Stimulated activated CD4-positive, alpha-beta T cell treated with anti-CD3 and anti-CD28 coated beads, Interleukin-1b, Interleukin-23, amount 100 ng/mL, for 1 hour (primary cell): ENCODE measurements at places on chromosomes 13 and 19.

GRCh38 chr19:40216777-40217026 lies 1.5 kb downstream of the TTC9B start:
- DNase-seq, result no peak

GRCh38 chr19:23561341-23561740 lies 125.7 kb downstream of the ZNF675 start:
- no peak for DNase-seq

GRCh38 chr19:12664406-12665280 lies 1.9 kb downstream of the MAN2B1 start:
- no peak for DNase-seq

GRCh38 chr13:106657104-106657503 lies 89.2 kb upstream of the ARGLU1 start:
- no peak for DNase-seq

DNA sequence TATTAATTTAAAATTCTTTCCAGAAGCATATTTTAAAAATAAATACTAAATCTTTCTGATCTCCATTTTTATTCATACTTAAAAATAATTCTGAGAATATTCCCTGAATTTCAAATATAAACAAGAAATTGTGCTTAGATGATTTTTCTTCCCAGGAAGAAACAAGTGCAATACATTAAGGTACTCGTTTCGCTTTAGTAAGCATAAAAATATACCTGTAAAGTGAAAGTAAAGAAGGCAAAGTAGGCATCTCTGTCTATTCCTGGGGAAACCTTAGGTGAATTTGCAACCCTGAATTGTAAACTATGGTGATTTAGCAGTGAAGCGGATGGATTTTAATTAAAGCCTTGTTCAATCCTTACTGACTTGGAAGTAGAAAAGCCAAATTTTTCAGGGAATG lies 354.2 kb downstream of the DIAPH3 start:
- DNase-seq, result no peak

DNA sequence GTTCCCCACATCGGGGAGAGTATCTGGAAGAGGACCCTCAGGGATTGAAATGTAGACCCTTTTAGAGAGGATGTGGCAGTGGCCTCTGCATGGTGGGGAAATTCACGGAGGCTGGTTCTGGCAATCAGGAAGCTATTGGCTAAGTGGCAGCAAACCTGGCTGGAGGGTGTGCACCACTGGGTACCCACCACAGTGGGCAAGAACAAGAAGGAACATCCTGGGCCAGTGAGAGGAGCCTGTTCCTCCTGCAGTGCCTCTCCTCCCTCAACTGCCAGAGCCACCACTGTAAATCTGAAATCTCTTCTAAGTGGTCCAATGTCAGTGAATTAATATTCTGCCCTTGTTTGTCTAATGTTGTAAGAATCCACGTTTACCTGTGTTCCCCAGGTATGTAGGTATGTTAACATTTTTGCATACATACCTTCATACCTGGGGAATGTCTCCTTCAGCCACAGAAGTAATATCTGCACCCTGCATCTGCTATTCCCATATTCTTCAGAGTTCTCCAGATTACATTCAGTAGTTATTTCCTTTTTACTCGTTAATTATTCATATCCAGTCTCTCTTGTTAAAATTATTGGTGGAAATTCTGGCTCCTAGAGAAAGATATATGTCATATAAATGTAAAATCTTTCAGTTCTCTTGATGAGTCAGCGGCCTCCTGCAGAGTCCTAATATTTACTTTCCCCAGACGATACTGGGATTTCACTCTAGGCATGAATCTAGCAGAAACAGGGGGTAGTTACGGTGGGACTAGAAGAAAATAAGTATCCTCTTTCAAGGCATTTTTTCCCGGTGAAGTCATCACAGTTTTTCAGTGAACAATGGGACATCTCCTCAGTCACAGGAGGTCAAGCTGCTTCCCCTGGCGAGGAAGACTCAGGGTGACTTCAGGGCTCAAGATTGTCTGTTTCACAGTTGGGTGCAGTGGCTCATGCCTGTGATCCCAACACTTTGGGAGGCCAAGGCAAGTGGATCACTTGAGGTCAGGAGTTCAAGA lies 148.3 kb downstream of the MYO16 start:
- DNase-seq, result no peak

DNA sequence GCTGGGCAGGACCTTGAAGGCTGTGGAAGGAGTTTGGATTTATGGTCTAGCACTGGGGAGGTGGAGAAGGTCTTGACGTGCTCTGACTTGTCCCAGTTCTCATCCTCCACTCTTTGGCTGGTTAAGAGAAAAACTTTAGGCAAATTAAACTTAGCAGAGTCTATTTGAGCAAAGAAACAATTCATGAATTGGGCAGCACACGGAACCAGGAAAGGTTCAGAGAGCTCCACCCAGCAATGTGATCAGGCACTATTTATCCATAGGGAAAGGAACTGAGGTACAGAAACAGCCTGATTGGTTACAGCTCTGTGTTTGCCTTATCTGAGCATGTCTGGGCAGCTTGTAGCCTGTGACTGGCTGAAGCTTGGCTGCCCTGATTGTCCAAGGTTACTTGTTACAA lies 45.4 kb upstream of the CYP2B6 start:
- no peak for DNase-seq

DNA sequence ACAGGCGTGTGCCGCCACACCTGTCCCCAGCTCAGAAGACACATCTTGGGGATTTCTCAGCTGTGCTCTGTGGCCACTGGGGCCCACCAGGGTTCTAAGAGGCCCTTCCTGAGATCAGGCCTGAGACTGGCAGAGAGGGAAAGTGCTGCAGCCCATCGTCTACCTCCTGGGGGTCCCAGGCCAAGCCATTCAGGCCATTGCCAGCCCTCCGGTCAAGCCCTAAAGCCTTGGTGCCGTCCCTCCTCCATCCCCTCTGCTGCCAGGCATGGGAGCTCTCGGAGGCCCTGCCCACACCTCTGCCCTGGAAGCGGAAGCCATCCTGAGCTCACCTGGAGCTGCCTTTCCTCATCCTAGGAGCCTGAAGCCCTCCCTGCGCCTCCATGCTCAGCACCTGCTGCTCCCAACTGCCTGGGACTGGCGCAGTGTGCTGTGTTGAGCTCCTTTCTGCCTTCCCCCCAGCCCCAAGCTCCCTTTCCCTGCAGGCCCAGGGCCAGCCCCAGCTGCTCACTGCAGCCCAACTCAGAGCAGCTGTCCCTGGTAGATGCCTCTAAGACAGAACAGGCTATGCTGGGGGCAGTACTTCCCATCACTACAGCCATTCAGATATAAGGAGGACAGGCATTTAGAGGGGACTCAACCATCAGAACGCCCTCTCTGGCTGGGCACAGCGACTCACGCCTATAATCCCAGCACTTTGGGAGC lies 2.9 kb downstream of the SLC7A9 start:
- DNase-seq, result no peak

- DNase-seq, result no peak
These were observed 189.2 kb downstream of the ENOX1 start for GRCh38 chr13:43597599-43597945.

DNA sequence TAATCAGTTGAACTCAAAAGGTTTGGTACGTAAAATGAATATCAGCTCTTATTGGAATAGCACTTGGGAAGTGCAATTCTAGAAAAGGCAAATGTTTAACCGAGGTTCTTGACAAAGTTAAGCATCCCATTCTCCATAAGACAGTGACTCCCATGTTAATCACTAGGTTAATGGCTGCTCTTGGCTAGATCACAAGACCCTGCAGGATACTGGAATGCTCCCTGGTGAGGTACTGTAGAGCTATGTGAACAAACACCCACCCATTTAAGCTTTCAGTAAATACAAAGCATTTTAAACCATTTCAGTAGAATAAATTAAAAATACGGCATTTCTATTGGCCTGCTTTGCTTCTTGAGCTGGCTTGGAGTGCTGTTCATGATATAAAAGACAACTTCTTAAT lies 56.5 kb downstream of the TDRD3 start:
- no peak for DNase-seq

DNA sequence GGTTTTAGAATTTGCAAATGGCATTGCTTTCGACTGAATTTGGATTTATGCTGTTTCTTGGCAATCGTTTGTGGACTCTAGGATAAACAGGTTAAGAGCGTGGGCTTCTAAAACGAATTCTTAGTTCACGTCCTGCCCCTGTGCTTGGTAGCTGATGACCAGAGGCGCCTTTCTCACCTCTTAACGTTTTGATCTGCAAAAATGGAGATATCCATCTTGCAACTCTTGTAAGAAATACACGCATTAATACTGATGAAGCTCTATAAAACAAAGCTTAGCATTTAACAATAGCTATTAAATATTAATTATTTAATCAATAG lies 580 bp upstream of the KATNAL1 start:
- no peak for DNase-seq

DNA sequence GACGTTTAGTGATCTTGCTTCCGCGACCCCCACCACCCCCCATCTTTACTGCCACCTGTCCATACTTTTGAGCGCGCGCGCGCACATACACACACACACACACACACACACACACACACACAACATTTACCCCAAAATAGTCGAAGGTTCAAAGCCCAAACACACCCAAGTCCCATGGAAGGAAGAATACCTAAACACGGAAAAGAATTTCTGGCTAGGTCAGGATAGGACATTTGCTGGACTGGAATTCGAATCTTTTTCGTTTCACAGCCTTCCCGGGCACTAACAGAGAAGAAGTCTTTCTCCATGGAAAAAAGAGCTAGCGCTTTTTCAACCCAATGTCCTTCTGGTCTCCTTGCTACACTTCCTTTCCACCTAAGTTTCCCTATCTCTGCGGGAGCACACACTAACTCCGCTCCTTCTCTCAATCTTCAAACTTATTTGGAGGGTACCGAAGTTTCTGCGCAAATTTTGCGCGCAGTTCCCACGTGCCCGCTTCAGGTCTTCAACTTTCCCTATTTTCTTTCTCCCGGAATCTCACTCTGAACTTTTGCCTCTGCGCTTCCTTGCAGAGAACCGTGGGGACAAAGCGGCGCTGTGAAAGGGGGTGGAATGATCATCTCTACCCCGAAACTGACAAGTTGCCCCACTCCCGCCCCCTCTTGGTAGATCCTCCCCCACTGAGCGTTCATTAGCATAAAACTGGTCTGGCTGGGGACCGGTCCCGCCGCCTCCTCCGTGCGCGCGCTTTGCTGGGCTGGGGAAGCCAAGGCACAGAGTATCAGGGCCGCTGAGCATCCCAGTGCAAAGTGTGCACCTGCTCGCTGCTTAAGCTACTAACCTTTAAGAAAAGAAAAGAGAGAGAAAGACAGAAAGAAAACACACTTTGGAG lies 2.7 kb downstream of the DACH1 start:
- DNase-seq, result no peak

- peak; percentile 53 for DNase-seq
These were observed 3.7 kb downstream of the KASH5 start for GRCh38 chr19:49391581-49392399.

GRCh38 chr19:3112375-3113099 lies 18.4 kb downstream of the GNA11 start:
- DNase-seq, result no peak

DNA sequence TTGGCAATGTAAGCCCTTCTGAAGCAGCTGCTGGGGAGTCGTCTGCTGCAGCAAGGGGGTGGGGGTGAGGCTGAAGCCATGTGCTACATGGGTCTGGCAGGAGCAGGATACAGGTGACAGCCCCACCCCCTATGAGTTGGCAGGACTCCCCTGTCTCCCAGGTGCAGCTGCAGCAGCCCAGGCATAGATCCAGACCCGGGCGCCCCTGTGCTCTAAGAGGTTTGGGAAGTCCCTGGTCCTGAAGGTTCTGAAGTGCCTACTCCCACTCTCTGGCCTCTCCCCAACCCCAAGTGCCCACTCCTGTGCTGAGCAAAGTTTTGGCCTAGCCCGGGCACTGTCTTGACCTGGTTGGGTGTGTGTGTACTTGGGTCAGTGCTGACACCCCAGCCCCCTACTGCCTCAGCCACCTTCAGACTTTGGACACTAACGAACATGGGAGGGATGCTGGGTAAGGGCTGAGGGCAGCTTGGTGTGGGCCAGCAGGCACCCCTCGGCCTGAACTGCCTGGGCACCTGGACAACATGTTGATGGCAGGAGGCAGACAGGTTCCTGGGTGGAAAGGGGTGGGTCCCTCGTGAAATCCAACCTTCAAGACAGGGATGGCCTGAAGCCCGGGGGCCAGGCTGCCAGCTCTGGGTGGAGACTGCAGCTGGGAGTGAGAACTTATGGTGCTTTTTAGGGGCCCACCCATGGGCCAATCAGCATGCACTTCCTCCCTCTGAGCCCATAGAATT lies 54.1 kb upstream of the SLITRK6 start:
- DNase-seq, result no peak

DNA sequence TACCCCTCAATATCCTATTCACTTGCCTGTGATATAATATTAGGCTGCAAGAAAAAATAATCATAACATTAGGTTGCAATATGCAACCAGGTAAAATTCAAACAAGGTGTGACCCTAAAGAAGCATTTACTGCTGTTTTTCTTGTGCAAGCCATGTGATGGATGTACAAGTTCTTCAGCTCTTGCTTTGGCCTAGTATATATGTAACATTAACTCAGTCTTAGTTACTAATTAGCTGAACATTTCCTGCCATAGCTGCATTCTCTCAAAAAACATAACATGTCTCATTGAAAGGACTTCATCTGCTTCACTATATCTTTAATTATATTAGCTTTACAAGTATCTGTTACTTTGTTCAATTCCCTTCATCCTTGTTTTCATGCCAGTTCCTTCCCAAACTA lies 406.8 kb upstream of the HTR2A start:
- DNase-seq, result no peak

- DNase-seq, result no peak
These were observed 679.3 kb upstream of the GPC6 start for GRCh38 chr13:92547266-92547665.

DNA sequence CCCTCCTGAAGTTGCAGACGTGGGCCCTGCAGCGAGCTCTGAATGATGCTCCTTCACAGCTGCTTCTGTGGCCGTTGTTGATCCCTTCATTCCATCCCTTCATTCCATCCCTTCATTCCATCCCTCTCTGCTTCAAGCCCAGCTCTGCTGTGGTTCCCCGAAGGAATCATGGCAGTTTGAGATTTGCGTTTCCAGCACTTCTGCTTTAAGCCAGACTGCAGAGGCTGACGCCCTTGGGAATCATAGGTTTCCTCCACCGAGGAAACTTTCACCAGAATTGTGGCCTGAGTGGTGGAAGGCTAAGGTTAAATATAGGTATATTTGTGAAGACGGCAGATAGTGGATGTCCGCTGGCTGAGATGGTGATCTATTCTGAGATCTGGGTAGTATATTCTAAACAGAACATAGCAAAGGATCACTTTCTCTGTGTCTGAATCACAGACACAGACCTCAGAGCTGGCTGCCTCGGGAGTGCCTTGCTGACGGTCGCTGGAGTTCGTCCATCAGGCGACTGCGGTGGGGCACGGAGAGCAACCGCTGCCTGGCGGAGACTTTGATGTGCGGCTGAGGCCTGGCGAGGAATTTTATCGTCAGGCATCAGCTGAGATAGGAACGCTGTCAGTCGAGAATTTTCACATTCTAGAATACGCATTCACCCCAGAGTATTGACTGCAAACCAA lies 42.8 kb upstream of the DCUN1D2 start:
- DNase-seq, result no peak

- DNase-seq, result no peak
These were observed 117.2 kb downstream of the ATP11A start for GRCh38 chr13:112806739-112807652.

GRCh38 chr13:33512880-33513554 lies 227.5 kb upstream of the STARD13 start:
- no peak for DNase-seq
